Activated T-cell treated with anti-CD3 and anti-CD28 coated beads, Interleukin-2, amount 50 U/mL, for 4 hours (primary cell): ENCODE measurements at places on chromosomes 2 and 18. TPM values are rescaled to one million over a fixed set of nuclear protein-coding genes. Genes with fewer than 3 reads are reported as not detected.
A peak's percentile ranks its signal among the peaks of the same experiment; 100 is the strongest.

DNA sequence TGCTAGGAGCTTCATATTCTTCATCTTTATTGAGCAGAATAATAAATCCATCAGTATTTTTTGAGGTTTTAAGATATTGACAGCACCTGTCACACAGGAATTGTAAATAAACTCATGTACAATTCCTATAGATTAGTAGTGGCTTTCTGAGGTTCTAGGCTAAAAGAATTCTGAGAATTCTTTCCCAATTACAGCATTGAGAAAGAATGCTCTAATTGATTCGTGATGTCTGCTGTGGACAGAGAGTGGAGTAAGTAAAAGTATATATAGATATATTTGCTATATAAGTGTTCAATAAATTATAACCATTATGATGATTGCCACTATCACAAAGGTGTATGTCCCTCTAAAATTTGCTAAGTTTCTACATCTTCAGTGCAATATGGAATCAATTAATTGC is 186.5 kb upstream of the NRP2 start:
- DNase-seq, result no peak

DNA sequence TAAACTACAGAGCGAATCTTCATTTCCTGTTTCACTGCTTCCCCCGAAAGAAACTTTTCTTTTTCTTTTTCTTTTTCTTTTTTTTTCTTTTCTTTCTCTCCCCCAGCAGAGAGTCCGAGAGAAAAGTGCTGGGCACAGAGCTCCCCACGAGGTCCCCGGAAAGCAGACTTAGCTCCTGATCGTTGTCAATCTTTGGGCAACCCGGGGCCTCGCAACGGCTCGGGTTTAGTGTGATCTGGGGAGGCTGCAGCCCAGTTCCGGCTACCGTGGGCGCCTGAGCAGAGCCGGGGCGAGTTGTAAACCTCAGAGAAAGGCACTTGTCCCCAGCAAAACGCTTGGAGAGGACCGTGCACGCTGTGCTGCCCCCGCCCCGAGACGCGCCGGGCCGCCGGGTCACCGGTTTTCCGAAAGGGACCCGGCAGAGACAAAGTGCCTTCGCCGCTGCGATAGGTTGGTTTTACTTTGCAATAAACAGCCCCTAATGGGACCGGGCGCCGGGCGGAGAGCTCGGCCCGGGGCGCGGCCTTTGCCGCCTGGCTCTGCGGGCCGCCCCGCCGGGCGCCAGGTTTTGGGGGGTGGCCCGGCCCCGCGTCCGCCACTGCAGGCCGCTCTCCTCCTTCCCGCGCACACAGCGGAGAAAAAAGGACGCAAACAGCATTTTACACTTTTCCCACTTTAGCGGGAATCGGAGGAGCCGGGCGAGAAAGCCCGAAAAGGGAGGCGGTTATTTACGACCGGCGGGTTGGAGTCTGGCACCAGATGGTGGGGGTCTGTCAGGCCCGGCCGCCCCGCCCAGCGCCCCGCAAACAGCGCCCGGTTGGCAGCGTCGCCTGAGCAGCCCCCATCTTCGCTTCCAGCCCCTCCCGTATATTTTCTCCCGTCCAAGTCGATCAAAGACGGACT is 136.0 kb downstream of the INSIG2 start:
- DNase-seq, result peak; percentile 12

GRCh38 chr2:177058747-177059146 is 153.8 kb upstream of the HNRNPA3 start:
- DNase-seq, result no peak

DNA sequence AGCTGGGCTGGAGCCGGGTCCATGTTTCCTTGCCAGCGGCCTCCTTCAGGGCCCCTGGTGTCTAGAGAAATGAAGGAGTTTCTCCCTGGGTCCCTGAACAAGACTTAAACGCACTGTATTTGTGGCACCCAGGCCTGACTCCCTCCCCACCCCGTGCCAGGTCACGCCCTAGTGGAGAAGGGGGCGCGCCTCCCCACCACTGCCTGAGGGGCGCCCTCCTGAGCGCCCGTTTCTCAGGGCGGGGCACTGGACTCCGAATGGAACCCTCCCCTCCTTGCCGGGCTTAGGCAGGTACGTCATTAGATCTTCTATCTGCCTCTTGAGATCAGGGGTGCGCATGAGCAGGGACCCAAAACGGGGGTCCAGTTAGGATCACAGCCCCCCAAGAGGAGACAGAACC is 16.3 kb downstream of the ODC1 start:
- no peak for DNase-seq

DNA sequence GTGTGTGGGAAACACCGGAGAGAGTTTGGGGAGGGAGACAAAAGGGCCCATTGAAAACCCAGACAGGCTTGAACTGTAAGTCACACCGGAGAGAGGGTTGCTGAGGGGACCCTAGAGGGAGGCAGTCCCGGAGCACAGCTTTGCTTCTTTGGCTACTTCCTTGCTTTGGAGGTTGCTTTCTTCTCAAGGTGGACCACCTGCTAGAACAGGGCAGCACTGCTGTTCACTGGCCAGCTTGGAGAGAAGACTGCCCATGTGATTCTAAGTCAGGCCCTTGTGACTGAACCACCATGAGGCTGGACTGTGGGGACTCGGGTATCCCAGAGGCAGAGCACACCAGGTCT is 4.4 kb downstream of the ACTG2 start:
- DNase-seq, result no peak

DNA sequence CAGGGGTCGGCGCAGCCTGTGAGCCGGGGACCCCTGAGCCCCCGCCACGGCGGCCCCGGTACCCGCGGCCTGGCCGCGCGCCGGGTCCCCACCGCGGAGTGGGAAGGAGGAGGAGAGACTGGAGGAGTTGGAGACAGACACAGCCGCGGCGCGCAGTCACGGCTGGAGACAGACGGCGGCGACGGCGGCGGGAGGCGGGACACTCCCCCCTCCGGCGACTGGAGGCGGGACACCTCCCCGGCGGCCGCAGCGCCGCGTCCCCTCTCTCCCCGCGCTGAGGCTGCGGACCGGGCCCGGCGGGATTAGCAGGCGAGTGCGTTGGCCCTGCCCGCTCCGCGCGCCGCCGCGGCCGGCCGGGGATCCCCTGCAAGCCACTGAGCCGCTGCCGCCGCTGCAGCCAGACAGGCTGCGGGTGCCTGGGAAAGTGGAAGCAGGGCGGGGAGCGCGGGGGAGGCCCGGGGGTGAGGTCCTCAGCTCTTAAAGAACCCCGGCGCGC is 1.0 kb upstream of the LDLRAD4 start:
- peak; percentile 54 for DNase-seq

DNA sequence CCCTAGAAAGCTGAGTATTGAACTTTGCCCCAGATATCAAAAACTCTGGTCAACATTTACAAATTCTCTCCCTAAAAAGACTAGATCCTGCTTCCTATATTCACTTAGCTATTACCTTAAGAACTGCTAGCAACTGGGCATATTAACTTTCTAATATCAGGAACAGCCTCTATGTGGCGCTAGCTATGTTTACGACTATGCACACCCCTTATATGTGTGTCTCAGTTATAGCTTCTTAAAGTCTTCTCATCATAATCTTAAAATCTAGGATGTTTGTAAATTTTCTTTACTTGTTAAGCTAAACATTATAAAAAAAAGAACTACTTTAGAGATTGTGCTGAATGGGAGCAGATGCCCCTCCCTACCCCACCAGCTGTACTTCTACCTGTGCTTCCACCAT is 1.7 kb upstream of the STAMBP start:
- DNase-seq, result no peak

GRCh38 chr18:74818516-74819175 is 221.0 kb downstream of the ZNF407 start:
- no peak for DNase-seq

DNA sequence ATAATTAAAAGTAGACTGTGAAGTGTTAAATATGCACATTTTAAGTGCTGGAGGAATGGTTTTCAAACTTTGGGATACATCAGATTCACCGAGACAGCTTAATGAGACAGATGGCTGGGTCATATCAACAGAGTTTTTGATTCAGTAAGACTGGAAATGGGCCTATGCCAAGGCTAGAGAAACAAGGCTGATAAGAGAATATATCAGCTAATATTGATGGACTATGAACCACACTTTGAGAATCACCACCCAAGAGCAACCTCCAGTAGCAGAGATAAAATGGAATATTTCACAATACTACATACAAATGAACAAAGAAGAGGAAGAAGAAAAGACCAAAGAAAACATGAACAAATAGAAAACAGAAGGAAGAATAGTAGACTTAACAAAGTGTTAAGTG is 450.2 kb upstream of the KLHL29 start:
- DNase-seq, result no peak

- DNase-seq, result no peak
These were observed 73.1 kb downstream of the CPO start for GRCh38 chr2:207012461-207012860.

- DNase-seq, result no peak
These were observed 73.9 kb upstream of the SIX2 start for GRCh38 chr2:45083175-45083574.

DNA sequence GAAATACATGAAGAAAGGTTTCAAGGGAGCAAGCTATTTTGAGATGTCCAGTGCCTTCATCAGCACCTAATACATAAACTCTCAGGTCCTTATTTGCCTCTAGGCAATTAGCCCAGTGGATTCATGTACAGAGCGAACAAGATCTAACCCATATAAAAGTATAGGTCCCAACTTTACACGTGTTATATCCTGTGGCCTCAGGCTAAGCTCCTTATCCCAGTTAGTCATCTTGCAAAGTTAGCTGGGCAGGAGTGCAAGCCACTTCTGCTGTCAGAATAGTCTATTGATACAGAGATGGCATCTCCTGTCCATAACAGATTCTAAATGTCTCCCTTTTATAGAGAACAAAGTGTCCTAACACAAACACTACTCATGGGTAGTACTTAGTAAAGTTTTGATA is 203.9 kb upstream of the PIK3C3 start:
- no peak for DNase-seq

DNA sequence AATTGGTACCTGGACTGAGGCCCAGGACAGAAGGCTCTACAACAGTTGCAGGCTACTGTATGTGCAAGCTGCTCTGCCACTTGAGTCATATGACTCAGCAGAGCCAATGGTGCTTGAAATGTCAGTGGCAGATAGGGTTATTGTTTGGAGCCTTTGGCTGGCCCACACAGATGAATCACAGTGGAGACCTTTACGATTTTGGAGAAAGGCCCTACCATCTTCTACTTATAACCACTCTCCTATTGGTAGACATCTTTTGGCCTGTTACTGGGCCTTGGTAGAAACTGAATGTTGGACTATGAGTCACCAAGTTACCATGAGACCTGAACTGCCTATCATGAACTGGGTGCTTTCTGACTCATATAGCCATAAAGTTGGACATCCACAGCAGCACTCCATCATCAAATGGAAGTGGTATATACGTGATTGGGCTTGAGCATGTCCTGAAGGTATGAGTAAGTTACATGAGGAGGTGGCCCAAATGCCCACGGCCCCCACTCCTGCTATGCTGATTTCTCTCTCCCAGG is 88.9 kb upstream of the NRXN1 start:
- no peak for DNase-seq

GRCh38 chr2:135373702-135374101 is 157.3 kb downstream of the ZRANB3 start:
- DNase-seq, result no peak

- no peak for DNase-seq
These were observed 45.8 kb downstream of the WDR7 start for GRCh38 chr18:56696966-56697365.

GRCh38 chr2:8310557-8311455 is 371.1 kb upstream of the ID2 start:
- peak; percentile 32 for DNase-seq

DNA sequence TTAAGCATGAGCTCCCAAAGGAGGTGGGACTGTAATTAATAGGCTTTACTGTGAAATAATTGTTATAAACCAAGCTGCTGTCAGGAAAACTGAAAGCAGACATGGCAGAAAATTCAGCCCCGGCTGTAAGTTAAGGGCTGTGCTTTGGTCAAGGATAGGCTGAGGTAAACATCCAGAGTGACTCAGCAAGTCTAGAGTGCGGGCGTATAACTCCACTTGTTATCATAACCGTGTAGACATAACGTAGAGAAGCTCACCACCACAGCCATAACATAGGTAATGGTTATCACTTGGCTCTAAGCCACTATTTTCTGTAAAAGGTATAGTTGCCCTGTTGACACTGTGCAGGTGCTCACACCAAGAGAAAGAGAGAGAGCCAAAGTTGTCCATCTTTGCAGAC is 316.8 kb downstream of the DCDC2C start:
- DNase-seq, result no peak

DNA sequence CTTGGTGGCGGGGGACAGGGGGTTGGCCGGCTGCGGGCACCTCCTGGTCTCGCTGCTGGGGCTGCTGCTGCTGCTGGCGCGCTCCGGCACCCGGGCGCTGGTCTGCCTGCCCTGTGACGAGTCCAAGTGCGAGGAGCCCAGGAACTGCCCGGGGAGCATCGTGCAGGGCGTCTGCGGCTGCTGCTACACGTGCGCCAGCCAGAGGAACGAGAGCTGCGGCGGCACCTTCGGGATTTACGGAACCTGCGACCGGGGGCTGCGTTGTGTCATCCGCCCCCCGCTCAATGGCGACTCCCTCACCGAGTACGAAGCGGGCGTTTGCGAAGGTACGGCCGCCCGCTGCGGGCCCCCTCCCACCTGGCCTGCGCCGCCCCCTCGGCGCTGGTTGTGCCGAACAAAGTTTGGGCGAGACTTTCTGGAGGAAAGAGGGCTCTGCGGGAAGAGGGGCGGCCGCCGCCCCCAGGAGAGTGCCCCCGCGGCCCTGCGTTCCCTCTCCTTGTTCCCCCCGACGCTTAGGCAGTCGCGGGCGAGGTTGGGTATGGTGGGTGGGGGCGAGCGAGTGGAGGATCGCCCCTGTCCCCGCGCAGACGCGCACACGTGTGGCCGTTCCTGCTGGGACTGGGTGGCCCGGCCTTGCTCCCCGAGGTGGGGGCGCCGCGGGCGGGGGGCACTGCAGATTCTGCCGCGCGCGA is 866 bp downstream of the CRIM1 start:
- peak; percentile 33 for DNase-seq

Gene SLC9A4
- not detected for total RNA-seq

Gene FAM110C
- total RNA-seq, result 0.20 TPM

Gene TUBA4B
- total RNA-seq, result not detected

Gene SIX3
- total RNA-seq, result not detected

Gene SH2D6
- total RNA-seq, result 0.26 TPM

Gene RBM45
- total RNA-seq, result 14.9 TPM

Gene ASPRV1
- total RNA-seq, result 0.46 TPM

Gene ZNF804A
- total RNA-seq, result not detected

Gene WDR33
- 71.8 TPM for total RNA-seq
